Activated CD4-positive, alpha-beta memory T cell treated with anti-CD3 and anti-CD28 coated beads for 36 hours (primary cell): ENCODE measurements at places on chromosomes 11 and 22. TPM values are rescaled to one million over a fixed set of nuclear protein-coding genes. Genes with fewer than 3 reads are reported as not detected.

DNA sequence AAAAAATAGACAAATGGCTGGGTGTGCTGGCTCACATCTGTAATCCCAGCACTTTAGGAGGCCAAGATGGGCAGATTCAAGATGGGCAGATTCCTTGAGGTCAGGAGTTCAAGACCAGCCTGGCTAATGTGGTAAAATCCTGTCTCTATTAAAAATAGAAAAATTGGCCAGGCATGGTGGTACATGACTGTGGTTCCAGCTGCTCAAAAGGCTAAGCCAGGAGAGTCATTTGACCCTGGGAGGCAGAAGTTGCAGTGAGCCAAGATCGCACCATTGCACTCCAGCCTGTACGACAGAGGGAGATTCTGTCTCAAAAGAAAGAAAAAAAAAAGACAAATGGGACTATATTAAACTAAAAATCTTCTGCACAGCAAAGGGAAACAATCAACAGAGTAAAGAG, 55.4 kb downstream of the USP35 start:
- peaks cover 22% of the 10 kb centered on the region for H3K36me3 ChIP-seq
- H3K27ac ChIP-seq = no peak overlapping the region
- no peak overlapping the region for H3K4me3 ChIP-seq

- no peak for DNase-seq
- H3K4me1 ChIP-seq = no peaks in the 10 kb centered on the region
- no peak overlapping the region for H3K4me3 ChIP-seq
- H3K36me3 ChIP-seq = no peaks in the 10 kb centered on the region
- H3K27me3 ChIP-seq = no peaks in the 10 kb centered on the region
- H3K27ac ChIP-seq = no peak overlapping the region
Observed at GRCh38 chr11:26227301-26227746, 104.6 kb upstream of the ANO3 start.

DNA sequence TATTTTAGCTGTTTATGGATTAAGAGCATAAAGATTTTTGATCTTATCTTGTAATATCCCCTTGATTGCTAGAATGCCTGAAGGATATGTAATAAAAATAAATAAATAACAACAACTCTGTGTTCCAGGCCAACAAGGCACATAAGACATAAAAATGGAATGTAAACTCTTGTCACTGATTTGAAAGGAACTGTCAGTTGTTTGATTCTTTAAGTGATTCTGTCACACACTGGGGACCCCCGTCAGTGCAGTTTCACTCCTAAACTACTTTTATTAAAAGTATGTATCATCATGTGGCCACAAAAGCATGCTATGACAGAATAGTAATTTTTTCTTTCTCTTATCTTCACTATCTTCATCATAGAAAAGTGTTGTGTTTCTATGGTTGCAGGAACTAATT, 572.4 kb downstream of the CNTN5 start:
- no peaks in the 10 kb centered on the region for H3K4me1 ChIP-seq
- no peaks in the 10 kb centered on the region for H3K36me3 ChIP-seq
- no peak for DNase-seq
- H3K27me3 ChIP-seq = no peaks in the 10 kb centered on the region
- no peak overlapping the region for H3K4me3 ChIP-seq

- no peak for DNase-seq
- no peaks in the 10 kb centered on the region for H3K4me1 ChIP-seq
- no peak overlapping the region for H3K4me3 ChIP-seq
- H3K27ac ChIP-seq = no peak overlapping the region
Observed at GRCh38 chr11:44176546-44177213, 81.2 kb downstream of the EXT2 start.

GRCh38 chr11:134412203-134413042, at the start of gene B3GAT1:
Gene B3GAT1 (minus strand): TSS chr11:134412242. CDS start chr11:134387659, 24,583 bp downstream.
- no peaks in the 10 kb centered on the region for H3K36me3 ChIP-seq
- peak within 1 kb of the TSS; percentile 60 for H3K4me3 ChIP-seq
- peak; percentile 33 for DNase-seq
- peaks cover 8% of the 10 kb centered on the region for H3K4me1 ChIP-seq

- DNase-seq = no peak
- H3K27ac ChIP-seq = no peak overlapping the region
- H3K4me3 ChIP-seq = no peak overlapping the region
- no peaks in the 10 kb centered on the region for H3K4me1 ChIP-seq
Observed at GRCh38 chr11:125674210-125674609, 6.4 kb downstream of the ACRV1 start.

- H3K36me3 ChIP-seq = peaks cover 13% of the 10 kb centered on the region
- no peak for DNase-seq
- no peak overlapping the region for H3K4me3 ChIP-seq
- peaks cover 9% of the 10 kb centered on the region for H3K4me1 ChIP-seq
Observed at GRCh38 chr11:66008468-66009101, 3.2 kb upstream of the CST6 start.

- H3K27me3 ChIP-seq = no peaks in the 10 kb centered on the region
- no peak overlapping the region for H3K27ac ChIP-seq
- no peak overlapping the region for H3K4me3 ChIP-seq
- DNase-seq = no peak
- no peaks in the 10 kb centered on the region for H3K4me1 ChIP-seq
Observed at GRCh38 chr11:25710975-25711374, 621.0 kb upstream of the ANO3 start.

DNA sequence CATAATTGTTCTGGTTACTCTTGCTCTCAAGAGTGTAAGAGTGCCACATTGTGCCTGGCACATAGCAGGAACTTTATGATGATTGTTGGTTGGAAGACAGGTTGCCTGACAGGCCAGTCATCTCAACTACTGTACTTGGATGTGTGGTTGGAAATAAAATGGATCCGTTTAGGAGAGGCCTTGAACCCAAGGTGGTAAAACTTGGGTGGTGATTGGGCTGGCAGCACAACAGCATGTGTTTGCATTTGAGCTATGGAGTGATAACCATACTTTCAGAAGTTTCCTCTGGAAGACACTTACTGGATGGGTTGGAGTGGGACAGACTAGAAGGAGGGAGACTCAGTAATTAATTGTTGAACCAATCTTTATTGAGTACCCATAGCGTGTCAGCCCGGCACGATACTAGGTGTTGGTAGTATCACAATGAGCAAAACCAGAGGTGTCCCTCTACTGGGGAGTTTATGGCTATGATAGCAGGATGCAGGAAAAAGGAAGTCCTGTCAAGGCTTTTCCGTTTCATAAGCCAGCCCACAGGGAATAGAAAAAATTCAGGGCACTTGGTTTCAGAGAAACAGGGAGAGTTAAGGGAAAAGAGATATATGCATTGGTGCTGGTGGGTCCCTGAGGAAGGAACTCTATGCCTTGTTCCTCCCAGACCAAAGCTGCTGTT, 3.1 kb upstream of the TMEM109 start:
- peaks cover 37% of the 10 kb centered on the region for H3K4me1 ChIP-seq
- peaks cover 4% of the 10 kb centered on the region for H3K36me3 ChIP-seq
- no peaks in the 10 kb centered on the region for H3K27me3 ChIP-seq
- DNase-seq = no peak
- H3K4me3 ChIP-seq = no peak overlapping the region

GRCh38 chr11:92848578-92848977, 120.9 kb upstream of the MTNR1B start:
- no peak overlapping the region for H3K4me3 ChIP-seq
- H3K4me1 ChIP-seq = no peaks in the 10 kb centered on the region
- DNase-seq = no peak
- no peaks in the 10 kb centered on the region for H3K36me3 ChIP-seq
- H3K27me3 ChIP-seq = no peaks in the 10 kb centered on the region
- no peak overlapping the region for H3K27ac ChIP-seq

- no peak overlapping the region for H3K4me3 ChIP-seq
- no peak for DNase-seq
- H3K4me1 ChIP-seq = peaks cover 12% of the 10 kb centered on the region
- H3K36me3 ChIP-seq = no peaks in the 10 kb centered on the region
Observed at GRCh38 chr11:129282634-129283033, 90.5 kb upstream of the ARHGAP32 start.

DNA sequence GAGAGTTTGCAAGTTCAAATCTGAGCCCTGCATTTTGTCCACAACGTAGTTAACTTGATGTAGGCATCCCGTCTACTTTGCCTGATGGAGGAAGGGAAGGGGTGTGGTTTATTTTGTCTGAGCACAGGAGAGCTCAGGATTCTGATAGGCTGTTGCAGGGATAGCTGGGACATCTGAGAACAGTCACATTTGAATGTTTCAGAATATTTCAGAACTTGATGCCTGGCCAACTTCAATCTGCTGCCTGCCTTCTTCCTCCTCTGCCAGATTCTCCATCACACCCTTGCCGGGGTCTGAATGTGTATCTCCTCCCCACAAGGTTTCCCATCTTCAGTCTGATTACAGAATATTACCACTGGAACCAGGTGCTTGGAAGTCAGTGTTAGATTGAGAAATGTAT, 51.6 kb downstream of the NTM start:
- DNase-seq = no peak
- no peaks in the 10 kb centered on the region for H3K27me3 ChIP-seq
- H3K27ac ChIP-seq = no peak overlapping the region
- H3K4me1 ChIP-seq = no peaks in the 10 kb centered on the region
- H3K4me3 ChIP-seq = no peak overlapping the region
- no peaks in the 10 kb centered on the region for H3K36me3 ChIP-seq

- no peak overlapping the region for H3K4me3 ChIP-seq
- no peaks in the 10 kb centered on the region for H3K36me3 ChIP-seq
- DNase-seq = no peak
- H3K4me1 ChIP-seq = peaks cover 11% of the 10 kb centered on the region
- no peak overlapping the region for H3K27ac ChIP-seq
Observed at GRCh38 chr11:45832811-45833441, 14.3 kb upstream of the CRY2 start.

DNA sequence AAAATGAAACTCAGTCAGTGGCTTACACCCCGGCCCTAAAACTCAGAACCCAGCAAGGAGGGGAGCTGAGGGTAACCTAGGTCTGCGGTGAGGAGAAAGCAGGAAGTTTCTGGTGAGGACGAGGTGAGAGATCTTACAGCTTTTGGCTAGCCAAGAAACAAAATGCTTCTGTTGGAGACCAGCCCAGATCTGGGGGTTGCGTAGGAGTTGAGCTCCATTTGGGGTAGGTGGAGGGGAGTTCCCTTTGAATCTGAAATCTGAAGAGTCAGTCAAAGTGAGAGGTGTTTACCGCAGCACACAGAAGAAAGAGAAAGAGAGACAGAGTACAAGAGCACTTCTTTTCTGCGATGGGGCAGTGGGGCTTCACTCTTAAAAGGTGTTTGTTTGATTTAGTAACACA, 29.6 kb downstream of the EHF start:
- H3K27ac ChIP-seq = peak overlapping the region; percentile 70
- H3K4me3 ChIP-seq = peak overlapping the region; percentile 55
- H3K27me3 ChIP-seq = peaks cover 42% of the 10 kb centered on the region

GRCh38 chr11:68150037-68150436, 28.8 kb upstream of the CHKA start:
- no peaks in the 10 kb centered on the region for H3K36me3 ChIP-seq
- no peak overlapping the region for H3K27ac ChIP-seq
- DNase-seq = no peak
- H3K4me3 ChIP-seq = no peak overlapping the region

DNA sequence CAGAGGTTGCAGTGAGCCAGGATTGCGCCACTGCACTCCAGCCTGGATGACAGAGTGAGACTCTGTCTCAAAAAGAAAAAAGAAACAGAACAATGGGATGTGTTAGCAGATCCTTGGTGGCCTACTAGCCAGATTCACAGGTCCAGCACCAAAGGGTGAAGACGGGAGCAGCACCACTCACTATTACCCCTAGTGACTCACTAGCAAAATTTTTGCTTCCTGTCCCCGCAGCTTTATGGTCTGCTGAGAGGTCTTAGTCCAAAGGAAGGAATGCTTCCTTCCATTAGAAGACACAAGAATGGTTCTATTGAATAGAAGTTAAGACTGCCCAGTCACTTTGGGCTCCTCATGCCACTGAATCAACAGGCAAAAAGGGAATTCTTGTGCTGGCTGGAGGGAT, 35.9 kb upstream of the NUP50 start:
- H3K27me3 ChIP-seq = peaks cover 3% of the 10 kb centered on the region
- H3K36me3 ChIP-seq = peaks cover 8% of the 10 kb centered on the region
- H3K4me3 ChIP-seq = no peak overlapping the region
- peaks cover 24% of the 10 kb centered on the region for H3K4me1 ChIP-seq
- no peak for DNase-seq

- H3K27me3 ChIP-seq = peaks cover 54% of the 10 kb centered on the region
- peaks cover 3% of the 10 kb centered on the region for H3K4me1 ChIP-seq
- no peaks in the 10 kb centered on the region for H3K36me3 ChIP-seq
- DNase-seq = peak; percentile 44
Observed at GRCh38 chr11:11620921-11621572, 758 bp downstream of the GALNT18 start.

GRCh38 chr11:86162239-86162638, 82.3 kb upstream of the EED start:
- no peak overlapping the region for H3K27ac ChIP-seq
- DNase-seq = no peak
- H3K36me3 ChIP-seq = no peaks in the 10 kb centered on the region
- H3K4me3 ChIP-seq = no peak overlapping the region
- peaks cover 4% of the 10 kb centered on the region for H3K4me1 ChIP-seq

- peaks cover 9% of the 10 kb centered on the region for H3K27me3 ChIP-seq
- DNase-seq = no peak
- no peak overlapping the region for H3K4me3 ChIP-seq
- H3K27ac ChIP-seq = no peak overlapping the region
Observed at GRCh38 chr11:57354699-57355098, 16.5 kb downstream of the P2RX3 start.

DNA sequence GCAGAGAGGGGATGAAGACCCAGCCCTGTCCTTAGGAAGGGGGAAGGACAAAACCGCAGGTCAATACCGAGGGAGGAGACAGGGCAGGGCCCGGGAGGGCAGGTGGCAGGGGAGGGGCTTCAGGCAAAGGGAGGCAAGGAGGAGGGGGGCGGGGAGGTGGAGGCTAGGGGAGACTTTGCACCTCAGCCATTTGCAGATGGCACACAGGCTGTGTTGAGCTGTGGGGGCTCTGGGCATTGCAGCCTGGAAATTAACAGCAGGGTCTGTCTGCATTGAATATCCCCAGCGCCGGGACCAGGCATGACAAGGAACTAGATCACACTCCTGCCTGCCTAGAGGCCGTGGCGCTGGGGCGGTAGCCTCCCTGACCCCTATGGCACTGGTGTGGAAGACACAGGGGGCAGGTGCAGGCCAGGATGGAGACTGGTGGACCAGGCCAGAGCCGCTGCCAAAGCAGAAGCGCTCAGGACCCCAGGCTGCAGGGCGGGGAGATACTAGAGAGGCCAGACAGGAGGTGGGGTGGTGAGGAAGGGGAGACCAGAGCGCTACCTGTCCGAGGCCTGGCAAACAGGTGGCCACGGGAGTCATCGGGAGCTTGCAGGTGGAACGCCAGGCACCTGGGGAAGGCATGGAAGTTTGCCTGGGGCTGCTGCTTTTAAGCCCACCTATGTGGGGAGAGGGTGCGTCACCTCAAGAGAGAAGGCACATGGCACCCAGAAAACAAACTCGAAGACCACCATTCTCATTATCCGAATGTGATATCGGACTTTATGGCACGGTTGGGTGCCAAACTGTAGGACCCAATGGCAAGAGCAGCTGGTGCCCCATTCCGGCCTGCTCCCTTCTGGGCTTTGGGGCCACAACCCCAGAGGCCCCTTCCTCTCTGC, 11.5 kb downstream of the CBX6 start:
- DNase-seq = no peak
- H3K27me3 ChIP-seq = no peaks in the 10 kb centered on the region
- no peak overlapping the region for H3K27ac ChIP-seq
- H3K4me3 ChIP-seq = no peak overlapping the region
- peaks cover 1% of the 10 kb centered on the region for H3K36me3 ChIP-seq

- H3K36me3 ChIP-seq = peaks cover 32% of the 10 kb centered on the region
- no peak for DNase-seq
- no peak overlapping the region for H3K27ac ChIP-seq
- H3K4me3 ChIP-seq = no peak overlapping the region
- H3K27me3 ChIP-seq = no peaks in the 10 kb centered on the region
- H3K4me1 ChIP-seq = peaks cover 30% of the 10 kb centered on the region
Observed at GRCh38 chr22:24325105-24325757, 54.6 kb downstream of the SPECC1L start.

PRSS23 gene
- total RNA-seq = 1.9 TPM

RIC3 gene
- total RNA-seq = 5.6 TPM

ARHGAP1 gene
- total RNA-seq = 46.2 TPM

XRRA1 gene
- total RNA-seq = 9.1 TPM

APOL3 gene
- total RNA-seq = 63.9 TPM

TAF10 gene
- 165 TPM for total RNA-seq

CENPM gene
- total RNA-seq = 99.9 TPM
